NCI-H2081 treated with DMSO at 0.1 percent for 48 hours (cell line): ENCODE measurements at places on chromosomes 6 and 20.

- DNase-seq, result no peak
These were observed 20.8 kb upstream of the FAM83D start for GRCh38 chr20:38905375-38905774.

DNA sequence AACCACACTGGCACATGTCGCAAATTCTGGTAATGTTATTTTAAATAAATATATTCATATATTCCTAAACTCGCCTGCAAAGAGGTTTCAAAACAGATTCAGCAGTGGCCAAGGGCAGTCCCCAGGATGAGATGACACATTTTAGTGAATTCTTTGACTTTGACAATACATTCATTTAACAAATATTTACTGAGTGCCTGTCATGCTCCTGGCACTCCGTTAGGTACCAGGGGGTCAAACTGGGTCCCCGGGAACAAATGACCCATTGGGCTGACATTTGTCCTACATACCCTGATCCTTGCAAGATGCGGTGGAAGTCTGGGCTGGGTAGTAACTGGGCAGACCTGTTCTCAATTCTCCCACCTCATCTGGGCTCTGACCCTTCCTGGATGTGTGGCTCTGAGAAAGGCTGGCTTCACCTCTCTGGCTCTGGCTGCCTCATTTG is 74.9 kb downstream of the FYN start:
- DNase-seq, result no peak

- no peak for DNase-seq
These were observed 83.6 kb upstream of the EXOC2 start for GRCh38 chr6:776528-776931.

- DNase-seq, result no peak
These were observed 41.3 kb upstream of the SEC63 start for GRCh38 chr6:107999341-107999740.

DNA sequence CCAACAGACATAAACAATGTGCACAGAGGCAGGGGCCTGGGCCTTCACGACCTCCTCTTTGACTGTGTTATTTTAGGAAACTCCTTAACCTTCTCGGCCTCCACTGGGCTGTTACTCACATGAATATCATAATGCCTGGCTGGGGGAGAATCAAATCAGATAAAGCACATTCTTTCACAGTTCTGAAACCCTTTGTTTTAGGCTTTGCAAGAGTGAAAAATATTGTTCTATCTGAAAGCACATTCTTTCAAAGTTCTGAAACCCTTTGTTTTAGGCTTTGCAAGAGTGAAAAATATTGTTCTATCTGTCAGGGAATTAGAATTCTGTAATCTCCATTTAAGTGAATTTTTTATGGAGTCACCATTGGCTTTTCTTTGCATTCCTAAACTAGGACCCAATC is 50.7 kb upstream of the SYNDIG1 start:
- DNase-seq, result no peak

- DNase-seq, result no peak
These were observed 46.6 kb upstream of the SRF start for GRCh38 chr6:43124481-43124880.

DNA sequence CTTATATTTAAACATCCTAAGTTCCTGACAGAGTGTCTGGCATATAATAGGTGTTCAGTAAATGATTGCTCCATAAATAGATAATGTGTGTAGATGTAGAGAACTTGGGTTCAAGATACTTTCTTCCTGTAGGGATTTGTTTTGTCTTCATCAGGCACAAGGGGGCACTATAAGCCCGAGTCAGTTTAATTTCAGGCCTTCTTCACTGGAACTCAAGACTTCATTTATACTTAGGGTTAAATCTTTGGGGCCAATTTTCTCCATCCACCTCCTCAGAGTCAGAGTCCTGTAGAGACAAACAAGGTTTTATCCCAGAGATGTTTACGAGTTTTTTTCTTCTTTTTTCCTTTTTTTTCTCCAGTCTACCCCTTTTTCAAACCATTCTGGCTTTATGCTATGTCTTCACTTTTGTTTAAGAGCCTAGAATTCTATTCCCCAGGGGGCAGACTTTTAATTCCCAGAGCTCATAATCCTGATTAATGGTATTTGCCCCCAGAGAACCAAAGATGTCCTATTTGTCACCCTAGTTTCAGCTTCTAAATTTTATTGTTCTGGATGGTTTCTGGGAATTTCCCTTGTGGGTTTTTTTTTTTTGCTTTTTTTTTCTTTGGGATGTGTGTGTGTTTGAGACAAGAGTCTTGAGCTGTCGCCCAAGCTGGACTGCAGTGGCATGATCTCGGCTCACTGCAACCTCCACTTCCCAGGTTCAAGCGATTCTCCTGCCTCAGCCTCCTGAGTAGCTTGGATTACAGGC is 88.4 kb downstream of the HFE start:
- DNase-seq, result no peak

DNA sequence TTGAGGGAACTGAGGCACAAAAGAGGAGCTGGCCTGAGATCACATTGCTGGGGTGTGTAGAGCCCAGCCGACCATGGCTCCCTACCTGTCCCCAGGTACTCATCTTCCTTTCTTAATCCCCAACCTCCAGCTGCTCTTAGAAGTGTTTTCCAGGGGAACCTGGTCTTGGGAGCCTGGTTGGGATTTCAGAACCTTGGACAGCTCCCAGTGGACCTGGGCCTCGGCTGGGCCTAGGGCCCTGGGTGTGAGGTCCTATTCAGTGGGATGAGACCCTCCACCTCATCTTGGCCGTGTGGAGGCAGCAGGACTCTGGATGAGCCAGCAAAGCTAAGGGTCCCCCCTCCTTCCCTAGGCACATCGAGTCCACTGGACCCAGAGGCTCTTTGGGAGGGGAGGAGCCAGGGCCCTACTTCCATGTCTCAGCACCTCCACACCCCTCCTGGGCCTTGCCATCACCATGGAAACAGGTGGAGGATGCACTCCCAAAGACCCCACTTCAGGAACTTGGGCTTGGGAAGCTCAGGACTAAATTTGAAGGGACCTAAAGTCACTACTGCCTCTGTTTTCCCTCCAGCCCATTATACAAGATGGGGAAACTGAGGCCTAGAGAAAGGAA is 38.5 kb downstream of the DLGAP4 start:
- DNase-seq, result no peak

DNA sequence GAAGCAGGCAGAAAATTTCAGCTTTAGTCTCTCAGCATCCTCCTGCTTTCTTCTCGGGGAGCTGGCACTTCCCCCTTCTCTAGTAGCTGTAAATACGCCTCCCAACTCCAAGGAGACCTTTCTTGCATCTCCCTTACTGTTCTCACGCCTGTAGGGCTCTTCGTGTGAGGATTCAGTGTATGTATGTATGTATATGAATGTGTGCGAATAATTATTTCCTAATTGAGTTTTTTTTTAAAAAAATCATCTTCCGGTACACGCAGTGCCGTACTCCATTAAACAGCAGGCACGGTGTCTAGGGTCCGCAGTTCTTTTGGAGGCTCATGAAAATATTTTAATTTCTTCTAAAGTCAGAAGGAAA is 85.4 kb downstream of the HFE start:
- no peak for DNase-seq

GRCh38 chr20:35620818-35621559 is 5.4 kb downstream of the SPAG4 start:
- DNase-seq, result no peak

DNA sequence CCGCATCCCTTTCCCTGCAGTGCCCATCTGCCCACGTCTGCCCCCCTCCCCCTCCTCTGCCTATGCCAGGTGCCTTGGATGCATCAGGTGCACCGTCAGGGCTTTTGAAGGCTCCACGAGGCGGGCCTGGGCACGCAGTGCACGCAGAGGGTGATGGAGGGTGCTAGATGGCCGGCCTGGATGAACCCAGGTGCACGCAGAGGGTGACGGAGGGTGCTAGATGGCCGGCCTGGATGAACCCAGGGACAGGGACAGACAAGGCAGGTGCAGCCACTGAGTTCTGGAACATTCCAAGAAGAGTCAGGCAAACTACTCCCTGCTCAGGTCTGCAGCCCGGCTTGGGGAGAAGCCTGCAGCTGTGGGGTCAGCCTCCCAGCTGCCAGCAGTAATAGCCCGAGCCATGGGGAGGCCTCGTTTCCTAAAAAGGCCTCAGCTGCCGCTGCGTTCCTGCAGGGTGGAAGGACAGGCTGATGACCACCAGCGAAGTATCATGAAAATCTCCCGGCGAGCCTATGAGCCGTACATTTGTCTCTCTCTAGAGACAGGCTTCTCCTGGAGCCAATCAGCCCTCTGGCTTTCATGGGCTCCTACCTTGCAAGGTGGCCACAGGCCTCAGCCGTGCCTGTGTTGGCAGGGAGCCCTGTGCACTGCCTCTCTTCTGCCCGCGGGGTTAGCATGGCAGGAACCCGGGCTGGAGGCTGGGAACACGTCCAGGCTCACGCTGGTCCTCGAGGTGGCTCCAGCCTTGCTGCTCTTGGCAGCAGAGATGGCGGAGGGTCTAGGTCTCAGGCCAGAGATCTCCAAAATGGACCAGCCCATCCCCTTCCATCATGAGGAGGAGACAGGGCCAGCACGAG is 29.6 kb downstream of the NTSR1 start:
- no peak for DNase-seq

DNA sequence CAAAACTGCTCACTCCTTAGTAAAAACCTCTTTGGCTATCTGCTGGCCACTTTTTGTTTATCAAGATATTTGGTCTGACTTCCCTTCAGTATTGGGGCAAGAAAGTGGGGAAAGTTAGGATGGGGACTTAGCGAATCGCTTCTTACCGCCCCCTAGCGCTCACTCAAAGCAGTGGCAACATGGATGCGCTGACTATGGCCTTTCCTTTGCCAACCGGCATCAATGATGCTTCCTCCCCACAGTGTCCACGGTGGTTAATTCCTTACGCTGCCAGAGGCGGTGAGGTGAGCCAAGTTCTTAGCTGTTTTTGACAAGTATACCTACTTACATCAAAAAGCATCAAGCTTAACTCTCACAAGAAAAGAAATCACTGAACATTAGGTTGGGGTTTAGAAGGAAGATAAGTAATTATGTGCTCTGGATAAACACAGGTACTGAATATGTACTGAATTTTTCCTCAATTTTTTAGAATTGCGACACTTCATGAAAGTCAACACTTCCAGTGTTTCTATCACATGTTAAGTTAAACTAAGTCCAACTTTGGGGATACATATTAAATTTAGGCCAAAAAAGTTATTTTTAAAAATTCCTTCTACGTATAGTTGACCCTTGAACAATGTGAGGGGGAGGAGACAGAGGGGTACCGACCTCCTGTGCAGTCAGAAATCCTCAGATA is 86.7 kb downstream of the GMDS start:
- DNase-seq, result no peak

DNA sequence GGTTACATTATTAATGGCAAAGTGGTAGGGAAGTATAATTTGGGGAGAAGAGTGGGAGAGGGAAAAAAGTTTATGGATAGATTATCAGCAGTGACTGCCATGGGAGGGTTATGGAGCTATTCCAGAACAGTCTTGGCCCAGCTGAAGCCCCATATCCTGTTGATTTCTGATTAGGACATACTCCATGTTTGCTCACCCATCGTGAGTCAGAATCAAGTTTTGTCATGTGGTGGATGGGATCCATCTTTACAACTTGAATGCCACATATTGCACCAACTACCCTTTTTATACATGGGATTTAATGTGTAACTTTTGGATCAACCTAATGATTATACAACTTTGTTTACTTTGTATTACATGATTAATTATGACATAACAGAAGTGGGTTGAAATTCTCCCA is 217.0 kb downstream of the HAO1 start:
- DNase-seq, result no peak

GRCh38 chr6:83735461-83735860 is 26.6 kb upstream of the SNAP91 start:
- no peak for DNase-seq

DNA sequence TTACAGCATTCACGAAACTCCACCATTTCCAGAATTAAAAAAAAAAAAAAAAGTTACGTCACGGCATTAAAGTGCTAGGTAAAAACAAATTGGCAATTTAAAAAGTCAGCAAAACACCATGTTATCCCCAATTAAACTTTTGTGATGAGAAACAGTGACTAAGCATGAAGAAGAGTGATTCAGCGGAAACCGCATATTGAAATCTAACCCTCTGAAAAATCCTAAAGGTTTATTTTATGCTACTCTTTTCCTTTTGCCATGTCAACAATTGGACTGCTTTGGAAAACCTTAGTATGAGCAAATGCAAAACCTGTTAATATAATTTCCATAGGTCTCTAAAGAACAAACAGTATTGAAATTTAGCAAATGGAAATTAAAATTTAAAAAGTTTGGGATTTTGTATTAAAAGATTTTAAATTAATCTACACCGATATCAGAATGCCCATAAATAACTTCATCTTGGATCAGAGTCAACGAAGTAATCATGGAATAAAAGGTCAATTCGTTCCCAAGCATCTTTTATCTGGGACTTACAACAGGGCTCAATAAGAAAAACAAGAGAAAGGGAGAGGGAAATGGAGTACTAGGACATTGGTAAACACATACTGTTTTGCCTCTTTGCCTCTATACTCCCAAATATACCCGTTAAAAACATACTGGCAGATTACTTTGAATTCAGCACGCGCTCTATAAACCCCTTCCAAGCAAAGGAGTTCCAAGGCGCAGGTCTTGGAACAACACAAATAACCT is 1.1 kb downstream of the FBXO30 start:
- no peak for DNase-seq

- DNase-seq, result no peak
These were observed 58.1 kb downstream of the RPRD1B start for GRCh38 chr20:38091441-38092216.

DNA sequence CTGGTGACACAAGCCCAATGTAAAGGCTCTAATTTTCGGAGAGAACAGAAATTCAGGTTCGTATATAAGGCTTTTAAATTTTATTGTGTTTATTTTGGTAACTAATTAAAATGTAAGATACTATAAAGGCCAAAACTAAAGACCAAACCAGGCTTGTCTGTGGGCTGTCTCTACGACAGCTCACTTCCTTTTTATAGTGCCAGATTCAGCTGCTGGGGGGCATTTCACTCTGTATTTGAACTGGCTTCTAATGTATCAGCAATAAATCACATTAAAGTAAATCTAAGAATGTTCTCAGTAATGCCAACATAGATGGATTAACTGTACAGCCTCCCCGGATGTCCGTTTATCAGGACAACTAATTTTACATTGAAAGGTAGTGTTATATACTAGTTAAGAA is 31.1 kb upstream of the STXBP5 start:
- no peak for DNase-seq

DNA sequence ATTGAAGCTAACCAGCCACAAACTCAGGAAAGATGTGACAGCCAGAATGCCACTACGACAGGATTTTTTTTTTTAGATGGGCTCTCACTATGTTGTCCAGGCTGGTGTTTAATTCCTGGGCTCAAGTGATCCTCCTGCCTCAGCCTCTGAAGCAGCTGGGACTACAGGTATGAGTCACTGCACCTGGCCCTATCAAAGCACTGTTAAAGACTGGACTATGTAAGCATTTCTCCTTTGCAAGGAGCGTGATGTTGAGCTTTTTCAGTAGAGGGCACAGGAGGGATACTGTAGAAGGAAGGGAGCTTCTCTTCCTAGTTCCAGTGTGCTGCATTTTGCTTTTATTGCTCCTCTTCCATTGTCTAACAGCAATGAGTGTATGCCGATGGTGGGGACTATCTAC is 35.8 kb downstream of the ZBTB9 start:
- no peak for DNase-seq
